ENCODE measurements at places on chromosomes 6 and 20.

DNA sequence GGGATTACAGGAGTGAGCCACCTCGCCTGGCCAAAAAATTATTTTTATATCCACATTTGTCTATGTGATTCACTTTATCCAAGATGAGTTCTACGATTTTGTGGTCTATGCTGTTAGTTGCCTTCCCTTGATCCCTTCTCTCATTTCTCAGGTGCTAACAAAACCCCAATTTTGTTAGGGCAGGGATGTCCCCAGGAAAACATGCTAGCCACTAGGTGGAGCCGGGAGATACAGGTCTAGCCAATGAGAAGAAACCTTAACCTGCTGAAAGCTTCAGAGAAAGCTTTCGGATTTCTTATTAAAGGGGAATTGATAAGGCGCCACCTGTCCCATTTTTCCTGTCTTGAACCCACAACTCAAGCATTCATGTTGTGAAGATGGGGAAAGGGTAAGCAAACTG is 167.4 kb upstream of the OLIG3 start:
- DNase-seq: no peak

DNA sequence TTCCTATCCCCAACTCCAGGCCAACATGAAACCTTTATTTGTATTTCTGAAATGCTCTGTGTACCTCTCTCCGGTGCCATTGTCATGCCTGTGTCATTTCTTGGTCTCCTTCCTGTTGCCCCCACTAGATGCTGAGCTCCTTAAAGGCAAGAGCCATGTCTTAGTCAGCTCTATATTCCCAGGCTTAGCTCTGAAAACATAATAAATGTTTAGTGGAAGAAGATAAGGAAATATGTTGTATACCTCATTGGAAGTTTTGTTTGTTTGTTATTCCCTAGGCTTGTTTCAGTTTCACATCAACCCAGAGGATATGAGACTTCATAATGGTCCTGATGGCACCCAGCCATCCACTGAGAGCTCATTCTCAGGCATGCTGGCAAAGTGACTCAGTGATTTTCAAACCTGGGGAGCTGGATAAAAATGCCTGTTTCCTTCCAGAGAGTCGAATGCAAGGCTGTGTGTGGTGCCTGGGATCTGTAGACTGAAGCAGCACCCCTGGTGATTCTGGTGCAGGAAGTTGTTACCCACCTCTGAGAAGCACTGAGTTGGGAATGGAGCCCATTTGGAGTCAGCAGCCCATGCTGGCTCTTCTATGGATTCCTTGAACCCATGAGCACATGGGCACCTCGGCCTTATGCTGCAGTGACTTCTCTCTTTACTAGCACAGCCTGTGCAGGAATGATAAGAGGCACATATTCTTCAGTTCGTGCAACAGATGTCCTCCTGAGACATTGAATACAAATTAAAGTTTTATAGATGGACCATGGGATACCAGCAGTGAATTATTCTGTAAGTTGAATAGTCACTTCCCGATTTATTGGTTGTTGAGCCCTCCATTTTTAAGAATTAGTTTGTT is 205.2 kb downstream of the FARS2 start:
- DNase-seq: no peak

- no peak for DNase-seq
Observed at GRCh38 chr6:7911345-7911725, 747 bp upstream of the TXNDC5 start.

DNA sequence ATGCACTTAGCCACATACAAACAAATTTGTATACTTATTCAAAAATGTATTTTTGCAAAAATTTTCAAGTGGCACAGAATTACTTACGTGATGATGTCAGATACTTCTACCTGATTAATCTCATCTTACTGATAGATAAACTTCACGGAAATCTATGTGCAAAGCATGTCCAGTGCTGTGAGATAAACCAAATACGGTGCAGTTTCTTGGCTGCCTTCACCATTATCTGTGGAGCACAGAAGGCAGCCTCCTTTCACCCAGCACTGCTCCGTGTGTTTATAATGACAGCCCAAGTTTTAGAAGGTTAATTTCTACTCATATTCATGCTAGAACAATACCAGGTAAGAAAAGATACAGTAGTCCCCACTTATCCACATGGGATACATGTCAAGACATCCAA is 59.0 kb upstream of the PDE10A start:
- no peak for DNase-seq

DNA sequence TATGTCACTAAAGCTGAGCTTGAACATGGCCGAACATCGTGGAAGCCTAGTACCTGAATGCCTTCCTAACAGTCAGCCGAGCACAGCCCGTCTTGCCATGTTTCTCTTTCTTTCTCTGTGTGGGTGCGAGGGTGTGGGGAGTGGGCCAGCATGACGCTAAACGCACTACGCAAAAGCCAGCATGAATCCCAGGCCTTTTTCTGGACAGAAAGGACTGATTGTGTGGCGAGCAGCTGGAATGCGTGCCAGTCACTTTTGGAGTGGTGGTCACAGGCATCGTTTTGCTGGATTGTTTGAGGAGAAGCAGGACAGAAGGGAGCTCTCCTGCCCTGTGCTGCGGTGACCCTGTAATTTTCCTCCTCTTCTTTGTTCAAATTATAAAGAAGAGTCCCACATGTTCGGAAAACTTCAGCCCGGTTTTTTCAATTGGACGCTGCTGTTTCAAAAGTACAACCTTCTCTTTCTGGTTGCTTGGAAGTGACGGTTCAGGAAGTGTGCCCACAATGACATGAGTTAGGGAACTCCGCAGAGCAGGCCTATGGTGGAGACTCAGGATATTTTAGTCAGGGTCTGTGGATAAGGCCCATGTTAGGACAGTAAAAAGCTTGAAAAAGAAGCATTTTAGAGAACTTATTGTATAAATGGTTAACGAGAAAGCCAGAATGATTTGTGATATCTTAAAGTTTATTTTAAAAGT is 54.3 kb downstream of the PDE7B start:
- no peak for DNase-seq

DNA sequence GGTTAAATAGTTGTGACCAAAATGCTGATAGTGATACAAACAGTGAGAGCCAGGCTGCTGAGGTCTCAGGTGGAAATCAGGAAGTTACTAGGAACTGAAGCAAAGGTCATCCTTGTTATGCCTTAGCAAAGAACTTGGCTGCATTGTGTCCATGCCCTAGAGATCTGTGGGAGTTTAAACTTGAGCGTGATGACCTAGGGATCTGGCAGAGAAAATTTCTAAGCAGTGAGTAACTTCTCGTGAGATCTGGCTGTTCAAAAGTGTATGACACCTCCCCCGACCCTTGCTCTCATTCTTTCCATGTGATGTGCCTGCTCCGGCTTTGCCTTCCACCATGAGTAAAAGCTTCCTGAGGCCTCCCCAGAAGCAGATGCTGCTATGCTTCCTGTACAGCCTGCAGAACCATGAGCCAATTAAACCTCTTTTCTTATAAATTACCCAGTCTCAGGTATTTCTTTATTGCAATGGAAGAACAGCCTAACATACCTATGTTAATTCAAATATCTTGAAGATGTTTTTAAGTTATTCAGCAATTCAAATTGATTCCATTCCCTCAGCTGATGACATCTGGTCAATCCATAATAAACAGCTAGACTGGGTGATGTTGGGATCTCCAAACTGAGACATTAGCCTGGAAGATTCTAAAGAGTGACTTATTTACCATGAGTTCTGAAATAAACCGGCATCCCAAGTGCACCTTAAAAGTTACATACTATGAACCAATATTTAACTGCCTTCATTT is 33.8 kb downstream of the KIF16B start:
- DNase-seq: no peak

All from cardiac septum (tissue), 1 donor.